ENCODE measurements at places on chromosomes 1 and 21. TPM values are rescaled to one million over a fixed set of nuclear protein-coding genes. Genes with fewer than 3 reads are reported as not detected.

Gene ITGB2
- total RNA-seq = 0.36 TPM

Gene GPR25
- not detected for total RNA-seq

Gene SLC9C2
- total RNA-seq = not detected

Gene KCNH1
- 0.38 TPM for total RNA-seq

Gene BCAR3
- total RNA-seq = 8.3 TPM

Gene CFH
- total RNA-seq = not detected

Gene PTAFR
- total RNA-seq = 1.2 TPM

Gene TNNI3K
- total RNA-seq = 0.48 TPM

Gene SIM2
- 0.34 TPM for total RNA-seq

Gene OR2L8
- total RNA-seq = not detected

Gene PLA2G4A
- total RNA-seq = 1.8 TPM

Gene CFHR1
- total RNA-seq = not detected

Gene ZYG11A
- total RNA-seq = 2.6 TPM

Gene CFAP141
- not detected for total RNA-seq

Gene PLEKHG5
- 12.5 TPM for total RNA-seq

Gene OR6K3
- total RNA-seq = not detected

Gene TCHHL1
- not detected for total RNA-seq

Measured in H1 (cell line).